ENCODE measurements at places on chromosomes 4 and X. TPM values are rescaled to one million over a fixed set of nuclear protein-coding genes. Genes with fewer than 3 reads are reported as not detected.

DNA sequence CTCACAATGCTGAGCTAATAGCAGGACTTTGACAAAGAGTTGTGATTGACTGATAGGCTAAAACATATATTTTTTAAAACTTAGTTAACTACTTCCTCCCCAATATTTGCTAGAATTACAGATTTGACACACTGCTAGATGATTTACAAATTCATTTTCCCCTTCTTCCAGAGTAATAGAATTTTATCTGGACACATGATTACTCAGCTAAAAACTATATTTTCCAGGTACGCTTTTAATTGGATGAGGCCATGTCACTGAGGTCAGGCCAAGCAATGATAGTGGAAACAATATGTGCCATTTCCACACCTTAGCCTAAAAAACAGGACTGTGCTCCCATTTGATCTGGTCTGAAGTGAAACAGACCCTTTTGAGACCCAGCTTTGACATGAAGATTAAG is 193.3 kb upstream of the PGRMC2 start:
- no peaks in the 10 kb centered on the region for H3K36me3 ChIP-seq
- no peak overlapping the region for H3K27ac ChIP-seq
- no peak overlapping the region for H3K4me3 ChIP-seq
- no peak for DNase-seq

RLIM gene
- 30.3 TPM for total RNA-seq

TCEAL5 gene
- not detected for total RNA-seq

- H3K4me1 ChIP-seq, result no peaks in the 10 kb centered on the region
- no peaks in the 10 kb centered on the region for H3K27me3 ChIP-seq
- H3K36me3 ChIP-seq, result no peaks in the 10 kb centered on the region
- H3K4me3 ChIP-seq, result no peak overlapping the region
- no peak for DNase-seq
Observed at GRCh38 chrX:51917604-51918003, 24.2 kb downstream of the MAGED1 start.

GRCh38 chrX:20455001-20455400 is 188.3 kb upstream of the RPS6KA3 start:
- DNase-seq, result no peak
- H3K36me3 ChIP-seq, result no peaks in the 10 kb centered on the region
- H3K27me3 ChIP-seq, result no peaks in the 10 kb centered on the region
- no peak overlapping the region for H3K27ac ChIP-seq
- H3K4me1 ChIP-seq, result no peaks in the 10 kb centered on the region

SLC7A11 gene
- total RNA-seq, result 1.5 TPM

ADGRL3 gene
- 1.7 TPM for total RNA-seq

DNA sequence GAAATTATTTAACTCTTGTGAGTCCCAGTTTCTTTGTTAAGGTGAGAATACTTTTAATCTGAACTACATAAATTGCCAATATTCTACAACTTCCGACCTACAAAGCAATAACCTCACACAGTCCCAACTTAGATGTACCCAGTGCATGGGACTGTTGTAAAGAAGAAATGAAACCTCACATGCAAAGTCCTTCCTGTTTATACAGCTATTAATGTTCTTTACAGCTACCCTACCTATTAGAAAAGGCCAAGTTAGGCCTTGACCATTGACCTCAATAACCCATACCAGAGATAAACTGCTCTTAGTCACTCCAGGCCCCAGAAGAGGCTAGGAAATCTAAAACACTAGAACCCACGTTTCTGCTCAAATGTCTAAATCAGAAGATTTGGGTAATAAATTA is 920.1 kb upstream of the TENM3 start:
- no peak overlapping the region for H3K4me3 ChIP-seq
- DNase-seq, result no peak
- H3K36me3 ChIP-seq, result no peaks in the 10 kb centered on the region
- no peaks in the 10 kb centered on the region for H3K27me3 ChIP-seq
- H3K27ac ChIP-seq, result no peak overlapping the region

MAGEA2 gene
- total RNA-seq, result not detected

- H3K4me1 ChIP-seq, result no peaks in the 10 kb centered on the region
- H3K27me3 ChIP-seq, result no peaks in the 10 kb centered on the region
- no peak overlapping the region for H3K27ac ChIP-seq
- H3K4me3 ChIP-seq, result no peak overlapping the region
- no peak for DNase-seq
Observed at GRCh38 chr4:72971572-72971971, 97.9 kb downstream of the COX18 start.

GRCh38 chr4:3869661-3870566 is 103.7 kb downstream of the ADRA2C start:
- no peaks in the 10 kb centered on the region for H3K4me1 ChIP-seq
- peaks cover 29% of the 10 kb centered on the region for H3K27me3 ChIP-seq
- no peak for DNase-seq
- no peaks in the 10 kb centered on the region for H3K36me3 ChIP-seq

DNA sequence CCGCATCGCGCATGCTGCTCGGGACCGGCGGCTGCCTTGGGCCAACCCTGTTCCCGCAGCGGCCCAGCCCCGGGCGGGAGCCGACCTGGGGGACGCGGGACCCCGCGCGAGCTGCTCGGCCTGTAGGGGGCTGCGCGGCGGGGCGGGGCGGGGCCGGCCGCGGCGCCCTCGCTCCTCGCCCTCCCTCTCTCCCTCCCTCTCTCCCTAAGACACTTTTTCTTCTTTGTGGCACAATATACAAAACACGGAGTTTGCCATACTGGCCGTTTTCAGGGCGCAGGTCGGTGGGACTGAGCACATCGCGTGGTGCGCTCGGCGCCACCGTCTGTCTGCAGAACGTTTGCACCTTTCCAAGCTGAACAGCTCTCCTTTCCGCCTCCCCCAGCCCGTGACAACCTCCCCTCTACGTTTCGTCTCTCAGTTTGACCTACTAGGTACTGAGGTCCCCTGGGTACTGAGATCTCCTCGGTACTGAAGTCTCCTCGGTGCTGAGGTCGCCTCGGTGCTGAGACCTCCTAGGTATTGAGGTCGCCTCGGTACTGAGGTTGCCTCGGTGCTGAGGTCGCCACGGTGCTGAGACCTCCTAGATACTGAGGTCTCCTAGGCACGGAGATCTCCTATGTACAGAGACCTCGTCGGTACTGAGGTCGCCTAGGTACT is 261.1 kb upstream of the PLCXD1 start:
- DNase-seq, result no peak
- no peaks in the 10 kb centered on the region for H3K36me3 ChIP-seq
- no peaks in the 10 kb centered on the region for H3K27me3 ChIP-seq
- H3K4me3 ChIP-seq, result peak overlapping the region; percentile 28

DNA sequence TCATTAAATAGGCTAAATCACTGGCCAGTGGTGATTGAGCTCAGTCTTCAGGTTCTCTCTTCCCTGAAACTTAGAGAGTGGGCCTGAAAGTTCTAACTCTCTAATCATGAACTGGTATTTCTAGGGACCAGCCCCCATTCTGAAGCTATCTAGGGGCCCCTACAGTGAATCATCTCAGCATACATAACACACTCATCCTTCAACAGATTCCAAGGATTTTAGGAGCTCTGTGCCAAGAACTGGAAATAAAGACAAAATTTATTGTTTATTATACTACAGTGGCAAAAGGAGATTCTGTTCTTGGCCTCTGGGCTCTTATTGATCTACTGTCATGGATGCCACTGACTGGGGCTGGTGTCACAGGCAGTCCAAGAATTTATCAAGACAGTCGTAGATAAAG is 263.8 kb upstream of the IGFBP7 start:
- no peak overlapping the region for H3K27ac ChIP-seq
- H3K4me1 ChIP-seq, result no peaks in the 10 kb centered on the region
- DNase-seq, result no peak
- H3K27me3 ChIP-seq, result no peaks in the 10 kb centered on the region
